Stimulated activated CD4-positive, alpha-beta T cell treated with anti-CD3 and anti-CD28 coated beads, TNF-alpha, amount 100 ng/mL, for 1 hour (primary cell): ENCODE measurements at places on chromosomes 7 and 10.

GRCh38 chr7:29217113-29217512 is 22.5 kb downstream of the CHN2 start:
- DNase-seq, result no peak

GRCh38 chr7:98192781-98193457 is 18.3 kb upstream of the BHLHA15 start:
- DNase-seq, result no peak

GRCh38 chr10:113153493-113154102 is 203.6 kb downstream of the TCF7L2 start:
- DNase-seq, result no peak

DNA sequence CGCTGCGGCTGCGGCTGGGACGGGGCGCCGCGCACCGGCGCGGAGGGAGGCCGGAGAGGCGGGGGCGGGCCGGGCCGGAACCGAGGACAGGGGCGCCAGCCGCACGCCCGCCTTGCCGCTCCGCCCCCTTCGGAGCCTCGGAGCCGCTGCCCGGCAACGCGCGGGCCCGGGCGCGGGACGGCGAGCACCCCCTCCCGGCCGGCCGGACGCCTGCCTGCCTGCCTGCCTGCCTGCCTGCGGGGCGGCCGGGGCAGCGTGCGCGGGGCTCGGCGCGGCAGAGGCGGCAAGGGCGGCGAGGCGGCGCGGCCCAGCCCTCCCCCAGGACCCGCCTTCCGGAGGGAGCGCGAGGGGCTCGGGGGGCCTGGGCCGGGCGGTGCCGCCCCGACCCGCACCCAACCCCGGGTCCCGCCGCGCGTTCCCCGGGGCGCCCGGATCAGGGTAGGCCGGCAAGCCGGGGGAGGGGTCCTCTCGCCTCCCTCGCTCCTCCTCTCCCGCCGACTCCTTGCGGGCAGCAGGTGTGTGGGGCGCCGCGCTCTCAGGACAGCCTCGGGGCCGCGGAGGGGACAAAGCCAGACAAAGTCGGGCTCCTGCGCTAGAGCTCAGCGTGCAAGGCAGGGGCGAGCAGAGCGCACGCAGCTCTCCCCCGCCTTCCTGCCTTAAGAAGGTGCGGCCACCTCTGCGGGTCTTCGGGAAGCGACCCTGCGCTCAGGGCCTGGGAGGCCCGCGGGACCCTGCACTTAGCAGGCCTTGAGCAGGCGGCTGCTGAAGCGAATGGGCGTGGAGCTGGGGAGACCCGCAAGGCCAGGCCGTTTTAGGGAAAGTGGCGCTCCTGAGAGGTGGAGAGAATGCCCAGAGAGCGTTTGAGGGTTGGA is at the start of gene KIAA1549:
TSS of gene KIAA1549 (minus strand) at position 58 of the 872 bp plus-strand sequence. CDS start 120 bp downstream, outside the sequence.
- DNase-seq, result peak; percentile 37

- DNase-seq, result no peak
These were observed 495 bp downstream of the EIF3B start for GRCh38 chr7:2354939-2355704.

GRCh38 chr10:132023092-132023811 is 41.5 kb upstream of the BNIP3 start:
- DNase-seq, result peak; percentile 55

DNA sequence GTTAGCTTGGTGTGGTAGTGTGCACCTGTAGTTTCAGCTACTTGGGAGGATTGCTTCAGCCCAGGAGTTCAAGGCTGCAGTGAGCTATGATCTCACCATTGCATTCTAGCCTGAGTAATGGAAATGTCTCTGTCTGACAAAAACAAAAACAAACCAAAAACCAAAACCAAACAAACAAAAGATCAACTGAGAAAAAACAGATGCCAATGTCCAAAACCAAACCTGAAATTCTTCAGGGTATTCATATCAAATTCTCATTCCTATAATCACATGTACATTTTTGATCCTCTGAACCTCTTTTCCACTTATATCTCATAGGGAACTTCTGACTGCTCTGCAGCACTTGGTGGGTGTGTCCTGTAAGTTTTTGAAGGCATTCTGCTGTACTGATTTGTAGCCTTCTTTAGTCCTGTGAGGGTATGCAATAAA is 87.0 kb downstream of the CDK6 start:
- no peak for DNase-seq

DNA sequence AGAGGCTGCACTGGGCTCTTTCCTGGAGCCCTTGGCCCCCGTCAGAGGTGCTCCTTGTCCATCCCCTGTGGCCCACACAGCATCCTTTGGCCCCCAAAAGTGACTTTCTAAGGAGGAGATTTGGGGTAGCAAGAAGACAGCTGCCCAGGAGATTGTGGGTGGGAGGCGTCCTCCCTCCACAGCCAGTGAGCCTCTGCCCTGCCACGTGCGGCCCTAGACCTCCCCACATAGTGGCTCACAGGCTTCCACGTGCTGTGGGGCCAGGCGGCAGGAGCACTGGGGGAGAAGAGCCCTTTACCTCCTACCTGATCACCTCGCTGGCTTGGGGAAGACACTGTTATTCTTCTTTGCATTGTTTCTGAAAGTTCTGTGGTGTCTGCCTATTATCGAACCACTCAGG is 178.8 kb downstream of the TCERG1L start:
- DNase-seq, result no peak

GRCh38 chr7:90621747-90622140 is 25.6 kb downstream of the CDK14 start:
- DNase-seq, result no peak

DNA sequence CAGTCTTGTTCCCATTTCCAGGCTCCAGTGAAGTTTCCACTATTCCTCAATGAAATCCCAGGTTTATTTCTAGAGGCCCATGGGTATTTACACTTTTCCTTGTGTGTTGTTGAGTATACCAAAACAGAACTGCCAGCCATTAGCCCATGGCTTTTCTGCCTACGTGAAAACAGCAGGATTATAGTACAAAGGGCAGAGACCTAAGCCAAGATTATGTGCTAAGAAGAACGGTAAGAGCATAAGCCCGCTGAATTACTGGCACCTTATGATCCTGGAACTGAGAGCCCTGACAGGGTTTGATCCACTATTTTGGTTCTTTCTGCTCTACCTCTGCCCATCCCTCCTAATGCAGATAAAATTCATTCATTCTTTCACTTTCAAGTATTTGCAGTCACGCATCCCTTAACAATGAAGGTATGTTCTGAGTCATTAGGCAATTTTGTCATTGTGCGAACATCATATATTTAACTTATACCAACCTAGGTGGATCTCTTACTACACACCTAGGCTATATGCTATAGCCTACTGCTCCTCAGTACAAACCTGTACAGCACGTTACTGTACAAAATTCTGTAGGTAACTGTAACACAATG is 16.0 kb downstream of the SEMA3C start:
- DNase-seq, result no peak

DNA sequence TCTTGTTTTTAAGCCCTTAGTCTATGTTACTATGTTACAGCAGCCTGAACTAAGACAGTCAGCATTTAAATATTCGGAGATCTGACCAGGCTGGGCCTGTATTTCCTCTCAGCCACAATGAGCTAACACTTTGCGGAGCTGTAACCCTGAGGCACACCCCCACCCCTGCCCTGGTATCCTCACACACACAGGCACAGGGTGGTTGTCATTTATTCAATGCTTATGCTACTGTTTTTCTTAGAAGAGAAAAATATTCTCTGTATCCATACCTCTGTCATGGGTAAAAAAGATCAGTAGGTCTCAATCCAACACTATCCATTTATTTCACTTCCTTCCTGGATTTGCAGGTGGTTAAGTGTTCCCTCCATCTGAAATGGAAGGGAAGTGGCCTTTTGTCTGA is 80.3 kb upstream of the TRIL start:
- no peak for DNase-seq

DNA sequence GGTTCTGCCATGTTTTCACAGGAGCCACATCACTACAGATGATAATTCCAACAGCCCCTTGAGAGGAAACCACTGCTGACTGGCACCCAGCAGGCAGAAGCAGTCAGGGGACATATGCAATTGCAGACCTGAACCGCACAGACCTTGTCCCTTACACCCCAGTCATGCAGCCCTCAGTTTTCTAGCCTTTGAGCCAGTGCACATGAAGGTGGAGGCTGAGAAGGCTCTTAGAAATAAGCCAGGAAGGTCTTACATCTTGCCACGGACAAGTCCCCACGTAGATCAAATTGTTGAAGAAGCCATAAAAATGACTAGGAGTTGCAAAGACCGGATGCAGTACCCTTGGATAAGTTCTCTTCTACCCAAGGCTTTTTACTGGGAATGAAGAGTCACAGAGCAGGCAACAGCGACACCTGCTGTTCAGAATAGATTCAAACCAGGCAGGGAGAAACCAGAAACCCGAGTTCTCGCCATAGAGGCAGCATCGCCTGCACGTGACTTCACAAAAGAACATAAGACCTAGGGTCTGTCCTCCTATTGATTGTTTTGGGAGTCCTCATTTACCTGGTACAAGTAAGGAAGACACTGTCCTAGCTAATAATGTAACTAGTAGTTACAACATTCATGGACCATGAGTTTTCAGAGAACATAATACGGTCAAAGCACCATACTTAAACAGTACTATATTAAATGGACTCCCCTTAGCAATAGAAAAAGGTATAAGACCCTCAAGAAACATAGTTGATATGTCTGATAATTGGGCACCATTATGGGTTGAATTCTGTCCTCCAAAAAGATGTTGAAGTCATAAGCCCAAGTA is 11.1 kb downstream of the STEAP1B start:
- peak; percentile 39 for DNase-seq
